ENCODE measurements at places on chromosomes 6 and 20. TPM values are rescaled to one million over a fixed set of nuclear protein-coding genes. Genes with fewer than 3 reads are reported as not detected.

DNA sequence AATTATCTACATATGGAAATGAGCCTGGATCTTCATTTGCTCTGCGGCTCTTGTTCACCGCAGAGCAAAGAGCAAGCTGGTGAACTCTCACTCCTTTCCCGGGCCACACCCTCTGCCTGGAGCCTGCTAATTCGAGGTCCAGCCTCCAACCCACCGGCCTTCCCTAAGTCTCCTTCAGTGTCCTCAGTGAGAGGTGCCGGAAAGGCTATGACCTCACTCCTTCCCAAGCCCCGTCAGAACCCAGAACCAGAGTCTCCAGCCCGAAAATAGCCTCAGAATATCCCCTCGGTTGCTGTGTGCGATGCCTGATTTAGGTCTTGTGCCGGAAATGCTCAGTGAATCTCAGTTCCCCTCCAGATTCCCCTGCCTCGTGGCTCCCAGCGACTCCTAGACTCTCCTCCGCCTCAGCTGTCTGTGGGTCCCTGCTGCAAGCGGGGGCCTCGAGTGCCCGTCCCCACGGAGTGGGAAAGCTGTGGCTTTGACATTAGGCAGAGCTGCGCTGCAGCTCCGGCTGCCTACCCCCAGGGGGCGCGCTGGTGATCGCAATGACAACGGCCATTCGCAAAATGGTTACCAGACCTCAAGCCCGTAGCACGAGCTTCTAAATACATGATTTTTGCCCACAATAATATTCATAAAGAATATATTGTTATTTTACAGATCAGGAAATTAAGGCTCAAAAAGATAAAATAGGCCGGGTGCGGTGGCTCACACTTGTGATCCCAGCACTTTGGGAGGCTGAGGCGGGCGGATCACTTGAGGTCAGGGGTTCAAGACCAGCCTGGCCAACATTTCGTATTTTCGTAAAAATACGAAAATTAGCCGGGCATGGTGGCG, 4.1 kb upstream of the BNIP5 start:
- peak; percentile 86 for DNase-seq

GRCh38 chr6:27836783-27837624, 75.2 kb downstream of the OR2B2 start:
- DNase-seq, result peak; percentile 59

The INSM1 gene
- total RNA-seq, result 0.59 TPM

The NFKBIE gene
- 12.3 TPM for total RNA-seq

The ALDH8A1 gene
- total RNA-seq, result 0.17 TPM
